ENCODE measurements at places on chromosomes 5 and 9.
A peak's percentile ranks its signal among the peaks of the same experiment; 100 is the strongest.

DNA sequence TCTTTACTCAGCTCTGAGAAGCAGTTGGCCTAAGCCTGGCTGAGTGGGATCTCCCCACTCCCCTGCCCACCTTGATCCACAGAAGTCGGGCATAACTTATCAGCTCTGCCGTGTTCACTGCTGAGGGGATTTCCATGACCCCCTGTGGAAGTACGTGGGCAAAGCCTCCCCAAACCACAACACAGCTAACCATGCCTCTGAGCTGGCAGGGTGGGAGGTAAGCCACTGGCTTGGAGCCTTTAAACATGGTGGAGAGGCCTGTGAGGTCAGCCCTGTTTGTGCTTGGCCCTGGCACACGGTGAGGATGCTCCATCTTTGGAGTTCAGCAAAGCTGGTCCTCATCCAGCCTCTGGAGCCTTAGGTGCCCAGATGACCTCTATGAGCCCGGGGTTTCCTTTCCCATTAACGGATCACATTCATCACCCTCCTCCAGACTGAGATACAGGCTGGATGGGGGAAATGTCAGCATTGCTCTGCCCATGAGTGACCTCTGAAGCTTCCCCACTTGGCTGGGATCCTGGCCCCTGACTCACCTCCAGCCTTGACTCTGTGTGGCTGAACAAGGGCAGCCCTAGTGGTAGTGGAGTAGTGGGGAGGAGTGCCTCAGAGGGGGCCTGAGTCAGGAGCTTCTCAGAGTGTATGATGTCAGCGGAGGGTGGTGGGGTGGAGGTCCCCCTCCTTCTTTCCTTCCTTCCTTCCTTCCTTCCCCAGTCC lies 6.2 kb downstream of the PDLIM4 start:
- DNase-seq: no peak

DNA sequence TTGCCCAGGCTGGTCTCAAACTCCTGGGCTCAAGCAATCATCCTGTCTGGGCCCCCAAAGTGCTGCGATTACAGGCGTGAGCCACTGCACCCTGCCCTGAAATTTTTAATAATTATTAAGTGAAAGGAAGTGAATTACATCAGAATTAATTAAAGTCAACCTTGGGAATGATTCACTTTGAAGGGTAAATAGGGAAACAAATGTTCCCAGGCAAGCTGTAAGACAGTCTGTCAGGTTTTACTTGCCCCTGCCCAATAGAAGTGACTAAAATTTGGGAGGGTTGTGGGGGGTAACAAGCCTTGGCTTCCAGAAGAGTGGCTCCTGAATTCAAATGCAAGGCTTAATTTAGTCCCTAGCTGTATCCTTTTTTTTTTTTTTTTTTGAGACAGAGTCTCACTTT lies 1.3 kb upstream of the LIX1 start:
- no peak for DNase-seq

DNA sequence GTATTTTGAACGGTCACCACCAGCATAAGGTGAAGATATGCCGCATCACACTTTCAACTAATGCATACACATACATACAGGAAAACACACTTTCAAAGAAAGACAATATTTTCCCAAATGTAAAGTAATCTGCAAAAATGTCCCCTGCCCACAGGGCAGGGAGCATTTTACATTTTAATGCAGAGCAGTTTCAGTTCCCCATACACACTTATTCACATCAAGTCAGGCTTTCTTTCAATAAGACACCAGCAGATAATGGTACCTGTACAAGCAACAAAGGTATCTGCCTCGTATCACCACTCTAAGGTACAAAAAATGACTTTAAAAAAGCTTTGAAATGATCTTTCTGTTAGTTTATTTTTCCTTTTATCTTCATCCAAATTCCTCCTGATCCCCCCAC lies 247.1 kb upstream of the CCNG1 start:
- DNase-seq: no peak

DNA sequence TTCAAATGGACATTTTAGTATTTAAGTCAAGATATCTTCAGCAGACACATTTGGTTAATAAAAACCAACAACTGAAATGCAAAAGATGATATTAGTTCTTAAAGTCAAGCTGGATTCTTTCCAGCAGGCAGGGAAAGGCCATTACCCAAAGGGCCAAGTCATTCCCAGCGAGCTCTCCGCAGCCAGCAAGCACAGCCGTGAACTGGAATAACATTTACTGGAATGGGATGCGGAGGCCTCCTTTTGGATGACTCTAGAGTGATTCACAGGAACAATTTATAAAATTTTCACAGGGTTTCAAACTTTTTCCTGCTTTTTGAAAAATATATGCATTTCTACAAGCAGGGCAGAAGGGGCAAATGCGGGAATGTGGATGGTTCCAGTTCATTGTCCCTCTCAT lies 76.6 kb upstream of the DAB2 start:
- no peak for DNase-seq

DNA sequence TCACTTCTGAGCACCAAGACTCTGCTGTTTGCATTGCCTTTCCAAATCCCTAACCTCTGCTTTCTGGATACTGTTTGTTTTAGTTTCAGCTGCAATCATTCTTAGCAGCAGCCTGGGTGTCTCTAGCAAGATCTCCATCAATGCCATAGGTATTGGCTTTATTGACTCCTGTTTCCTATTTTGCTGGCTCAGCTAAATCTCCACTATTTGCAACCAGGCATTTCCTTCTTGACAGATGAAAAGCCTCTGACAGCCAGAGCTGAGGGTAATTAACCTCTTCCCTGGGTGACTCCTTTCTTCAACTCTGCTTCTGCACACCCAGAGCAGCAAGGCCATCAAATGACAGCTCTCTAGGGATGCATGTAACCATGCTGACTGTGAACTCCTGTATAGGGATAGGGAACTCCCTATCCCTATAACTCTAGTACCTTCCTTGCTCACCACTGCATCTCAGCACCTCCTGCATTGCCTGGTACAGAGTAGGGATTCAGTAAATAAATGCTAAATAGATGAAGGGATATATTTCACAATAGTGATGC lies 293.5 kb downstream of the TRIM32 start:
- DNase-seq: no peak

DNA sequence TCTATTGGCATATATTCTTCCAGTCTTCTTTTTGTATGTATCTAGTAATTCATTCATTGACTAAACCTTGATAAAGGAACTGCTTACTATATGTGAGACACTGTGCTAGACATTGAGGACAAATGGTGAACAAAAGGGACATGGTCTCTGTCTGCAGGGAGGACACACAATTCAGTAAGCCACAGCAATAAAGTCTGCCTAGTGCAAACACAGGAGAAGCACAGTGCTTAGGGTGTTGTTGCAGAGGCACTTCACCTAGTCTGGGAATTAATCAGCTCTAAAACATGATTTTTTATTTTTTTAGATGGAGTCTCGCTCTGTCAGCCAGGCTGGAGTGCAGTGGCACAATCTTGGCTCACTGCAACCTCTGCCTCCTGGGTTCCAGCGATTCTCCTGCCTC lies 6.4 kb upstream of the CCL28 start:
- no peak for DNase-seq

DNA sequence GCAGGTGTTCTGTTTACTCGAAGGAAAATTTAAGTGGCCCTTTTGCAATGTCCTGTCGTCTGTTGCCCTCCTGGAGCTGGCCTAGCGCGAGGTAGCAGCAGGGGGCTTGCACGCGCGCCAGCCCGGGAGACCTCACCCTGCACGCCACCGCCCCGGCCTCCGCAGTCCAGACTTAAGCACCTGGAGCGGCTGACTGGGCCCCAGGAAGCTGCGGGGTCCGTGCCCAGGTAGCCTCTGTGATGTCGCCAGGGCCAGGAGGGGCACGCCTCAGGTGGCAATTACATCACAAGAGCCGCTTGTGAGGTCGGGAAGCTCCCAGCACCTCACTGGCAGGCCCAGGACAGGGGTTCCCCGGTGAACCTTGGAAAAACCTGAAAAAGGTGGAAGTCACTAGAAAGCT lies at the start of gene SAXO1:
TSS of gene SAXO1 (minus strand) at position 195 of the 400 bp plus-strand sequence. CDS start 301 bp downstream, outside the sequence.
- no peak for DNase-seq

GRCh38 chr9:123401879-123402513 lies 46.0 kb downstream of the CRB2 start:
- peak; percentile 43 for DNase-seq

DNA sequence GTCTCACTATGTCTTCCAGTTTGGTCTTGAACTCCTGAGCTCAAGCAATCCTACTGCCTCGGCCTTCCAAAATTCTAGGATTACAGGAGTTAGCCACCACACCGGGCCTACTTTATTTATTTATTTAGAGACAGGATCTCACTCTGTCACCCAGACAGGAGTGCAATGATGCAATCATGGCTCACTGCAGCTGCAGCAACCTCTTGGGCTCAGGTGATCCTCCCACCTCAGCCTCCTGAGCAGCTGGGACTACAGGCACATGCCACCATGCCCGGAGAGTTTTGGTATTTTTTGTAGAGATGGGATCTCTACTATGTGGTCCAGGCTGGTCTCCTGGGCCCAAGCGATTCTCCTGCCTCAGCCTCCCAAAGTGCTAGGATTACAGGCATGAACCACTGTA lies 32.8 kb downstream of the PHAX start:
- DNase-seq: no peak

- no peak for DNase-seq
Observed at GRCh38 chr5:125245216-125245615, 498.8 kb upstream of the ZNF608 start.

- no peak for DNase-seq
Observed at GRCh38 chr5:170270293-170271069, 27.1 kb downstream of the LCP2 start.

- DNase-seq: no peak
Observed at GRCh38 chr9:115367780-115368525, 250.0 kb upstream of the TNC start.

- no peak for DNase-seq
Observed at GRCh38 chr5:143601357-143601756, 197.9 kb upstream of the NR3C1 start.

DNA sequence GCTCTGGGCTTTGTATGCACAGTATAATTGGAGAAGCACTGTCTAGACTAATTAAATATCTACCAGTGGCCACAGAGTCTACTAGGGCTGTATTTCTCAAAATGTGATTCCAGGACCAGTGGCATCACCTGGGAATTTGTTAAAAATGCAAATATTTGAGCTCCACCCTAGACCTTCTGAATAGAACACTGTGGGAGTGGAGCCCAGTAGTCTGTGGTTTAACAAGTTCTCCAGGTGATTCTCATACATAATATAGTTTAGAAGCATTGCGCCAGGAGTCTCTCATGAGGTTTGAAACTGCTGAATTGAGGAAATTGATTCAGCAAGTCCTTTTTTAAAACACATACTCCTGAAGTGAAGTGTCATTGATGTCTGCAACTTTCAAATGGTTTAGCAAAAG lies 74.7 kb downstream of the FCHO2 start:
- no peak for DNase-seq

- no peak for DNase-seq
Observed at GRCh38 chr5:120848883-120849282, 384.8 kb downstream of the PRR16 start.

DNA sequence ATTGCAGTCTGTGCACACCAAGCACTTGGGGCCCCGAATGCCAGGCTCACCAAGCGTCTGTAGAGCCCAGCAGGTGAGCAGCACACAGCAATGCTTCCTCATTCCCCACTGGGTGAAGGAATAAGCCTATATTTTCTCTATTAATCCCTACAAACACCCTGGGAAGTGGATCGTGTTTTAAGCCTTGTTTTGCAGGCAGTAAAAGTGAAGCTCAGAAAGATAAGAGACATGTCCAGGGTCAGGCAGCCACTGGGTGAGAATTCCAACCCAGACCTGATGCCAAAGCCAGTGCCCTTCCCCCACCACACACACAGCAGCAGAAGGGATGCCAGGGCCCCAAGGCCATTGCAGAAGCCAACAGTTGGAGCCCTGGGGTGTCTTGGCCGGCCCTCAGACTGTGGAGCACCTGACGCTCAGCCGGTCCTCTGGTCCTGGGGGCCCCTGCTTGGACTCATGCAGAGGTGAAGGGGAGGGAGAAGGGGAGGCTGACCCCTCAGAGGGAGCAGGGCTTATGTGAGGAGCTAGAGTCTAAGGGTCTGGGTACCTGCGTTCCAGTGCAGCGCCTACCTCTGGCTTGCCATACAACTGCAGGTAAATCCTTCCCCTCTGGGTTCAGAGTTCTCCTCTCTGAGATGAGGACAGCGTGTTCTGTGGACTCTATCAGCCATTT lies 26.3 kb upstream of the SYNPO start:
- DNase-seq: no peak

DNA sequence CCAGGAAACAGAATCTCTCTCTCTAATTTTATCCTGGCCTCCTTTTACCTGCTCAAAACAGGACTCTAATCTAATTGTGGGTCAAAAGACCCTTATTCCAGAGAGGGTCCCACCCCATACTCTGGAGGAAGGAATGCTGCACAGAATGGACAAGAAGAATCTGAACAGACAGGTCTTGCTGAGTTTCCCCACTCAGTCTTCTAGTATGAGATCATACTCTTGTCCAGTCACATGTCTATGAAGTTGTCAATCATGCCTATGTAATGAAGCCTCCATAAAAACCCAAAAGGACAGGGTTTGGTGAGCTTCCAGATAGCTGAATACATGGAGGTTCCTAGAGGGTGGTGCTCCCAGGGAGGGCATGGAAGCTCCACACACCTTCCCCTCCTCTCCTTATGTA lies 123.9 kb upstream of the FER start:
- DNase-seq: no peak

GRCh38 chr5:53321073-53321472 lies 159.4 kb upstream of the FST start:
- DNase-seq: no peak

DNA sequence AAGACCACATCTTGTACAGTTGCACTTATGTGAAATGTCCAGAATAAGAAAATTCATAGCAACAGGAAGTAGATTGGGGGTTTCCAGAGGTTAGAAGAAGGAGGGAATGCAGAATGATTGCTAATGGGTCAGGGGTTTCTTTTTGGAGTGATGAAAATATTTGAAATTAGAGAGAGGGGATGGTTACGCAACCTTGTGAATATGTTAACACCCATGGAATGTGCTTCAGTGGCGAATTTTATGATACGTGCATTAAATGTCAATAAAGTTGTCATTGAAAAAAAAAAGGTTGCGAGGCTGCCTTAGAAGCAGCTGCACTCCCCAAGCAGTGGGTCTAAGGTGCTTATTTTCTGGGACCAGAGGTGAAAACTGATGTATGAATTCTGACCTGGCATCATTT lies 64.4 kb upstream of the SUB1 start:
- DNase-seq: no peak

DNA sequence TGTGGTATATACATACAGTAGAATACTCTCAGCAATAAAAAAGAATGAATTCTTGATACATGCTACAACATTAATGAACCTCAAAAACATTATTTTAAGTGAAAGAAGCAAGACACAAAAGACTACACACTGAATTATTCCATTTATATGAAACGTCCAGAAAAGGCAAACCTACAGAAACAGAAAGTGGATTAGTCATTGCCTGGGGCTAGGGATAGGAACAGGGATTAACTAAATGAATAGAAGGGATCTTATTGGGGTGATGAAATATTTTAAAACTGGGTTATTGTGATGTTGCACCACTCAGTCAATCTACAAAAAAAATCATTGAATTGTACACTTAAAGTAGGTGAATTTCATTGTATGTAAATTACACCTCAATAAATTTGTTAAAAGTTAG lies 326.7 kb downstream of the PIK3R1 start:
- DNase-seq: no peak

GRCh38 chr5:149424371-149425315 lies 45.6 kb upstream of the IL17B start:
- DNase-seq: no peak

- DNase-seq: no peak
Observed at GRCh38 chr5:160054831-160055230, 45.9 kb downstream of the TTC1 start.
